IPS DF 6.9 (cell line): ENCODE measurements at places on chromosomes 1 and 21.

DNA sequence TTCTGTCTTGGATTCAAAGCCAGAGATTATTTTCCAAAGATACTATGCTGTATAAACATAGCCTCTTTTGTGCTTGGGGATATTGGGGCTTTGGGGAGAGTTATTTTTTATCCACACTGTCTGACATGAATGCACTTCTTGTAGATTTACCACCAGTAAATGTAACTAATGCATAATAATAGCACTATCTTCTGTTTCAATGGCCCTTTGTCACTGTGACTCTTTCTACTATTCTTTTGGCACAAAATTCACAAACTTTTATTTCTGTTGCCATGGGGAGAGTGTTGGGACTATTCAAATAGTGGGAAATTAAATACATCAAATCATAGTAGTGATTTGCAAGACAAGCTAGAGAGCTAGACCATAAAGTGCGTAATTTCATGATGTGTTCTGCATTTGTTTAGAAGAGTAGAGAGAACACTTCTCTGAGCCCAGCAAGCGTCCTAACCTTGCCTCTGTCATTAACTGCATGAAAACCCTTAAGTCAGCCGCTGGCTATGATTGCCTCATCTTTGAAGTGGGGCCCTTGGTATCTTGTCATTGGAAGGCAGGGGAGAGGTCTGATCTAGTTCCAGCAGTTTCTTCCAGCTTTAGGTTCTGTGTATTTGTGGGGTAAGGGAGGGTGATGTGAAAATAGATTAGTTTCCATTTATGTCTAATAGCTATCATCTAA, 154.4 kb downstream of the HHAT start:
- H3K36me3 ChIP-seq, result no peaks in the 10 kb centered on the region
- no peaks in the 10 kb centered on the region for H3K4me1 ChIP-seq
- H3K27ac ChIP-seq, result no peak overlapping the region
- H3K4me3 ChIP-seq, result no peak overlapping the region
- no peak for DNase-seq

DNA sequence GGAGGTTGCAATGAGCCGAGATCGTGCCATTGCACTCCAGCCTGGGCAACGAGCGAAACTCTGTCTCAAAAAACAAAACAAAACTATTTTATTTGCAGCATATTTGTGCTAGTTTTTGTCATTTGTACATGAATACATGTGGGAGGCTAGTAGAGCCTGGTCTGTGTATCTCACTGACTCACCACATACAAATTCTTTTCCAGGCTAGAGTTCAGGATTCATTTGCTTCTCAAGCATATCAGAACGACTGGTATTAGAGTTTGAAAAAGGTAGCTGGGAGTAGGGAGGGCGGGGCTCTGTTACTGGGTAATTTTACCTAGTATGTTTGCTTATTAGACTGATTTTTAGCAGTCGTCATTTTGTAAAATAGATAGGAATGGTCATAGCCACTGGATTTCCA, 4.5 kb upstream of the TOR3A start:
- DNase-seq, result no peak
- H3K4me1 ChIP-seq, result no peaks in the 10 kb centered on the region
- H3K27me3 ChIP-seq, result no peaks in the 10 kb centered on the region

DNA sequence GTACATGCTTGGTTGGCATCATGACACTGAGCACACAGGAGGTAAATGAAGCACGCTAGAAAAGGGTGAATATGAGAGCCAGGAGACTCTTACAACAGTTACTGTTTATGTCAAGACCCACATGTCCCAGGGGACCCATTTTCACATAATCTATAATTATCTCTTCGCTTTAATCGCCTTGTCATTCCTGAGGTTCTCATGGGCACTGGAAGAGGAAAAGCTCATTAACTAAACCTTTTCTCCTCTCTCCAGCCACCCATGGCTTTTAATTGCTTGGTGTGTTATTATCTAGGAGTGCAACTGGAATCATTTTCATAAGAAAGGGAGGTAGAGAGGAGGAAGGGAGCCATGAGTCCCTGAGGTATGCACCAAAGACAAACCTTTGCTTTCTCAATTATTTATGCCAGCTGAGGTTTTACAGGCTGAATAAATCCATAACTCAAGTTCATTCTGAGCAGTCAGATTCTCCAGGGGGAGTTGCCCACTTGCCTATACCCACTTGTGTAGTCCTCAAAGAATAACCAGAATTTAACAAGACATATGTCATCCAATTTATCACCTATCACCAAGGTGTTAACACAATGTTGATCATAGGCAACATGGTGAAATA, 77.4 kb downstream of the ACBD6 start:
- H3K4me1 ChIP-seq, result no peaks in the 10 kb centered on the region; the same call in 1 of the 2 replicates
- H3K4me3 ChIP-seq, result no peak overlapping the region
- no peaks in the 10 kb centered on the region for H3K36me3 ChIP-seq
- H3K27ac ChIP-seq, result no peak overlapping the region
- no peak for DNase-seq

- no peaks in the 10 kb centered on the region for H3K27me3 ChIP-seq
- peaks cover 1% of the 10 kb centered on the region; the same call in 1 of the 2 replicates for H3K4me1 ChIP-seq
- no peak overlapping the region for H3K27ac ChIP-seq
- H3K4me3 ChIP-seq, result no peak overlapping the region
- H3K36me3 ChIP-seq, result no peaks in the 10 kb centered on the region
Observed at GRCh38 chr1:107183011-107183410, 42.2 kb downstream of the NTNG1 start.

DNA sequence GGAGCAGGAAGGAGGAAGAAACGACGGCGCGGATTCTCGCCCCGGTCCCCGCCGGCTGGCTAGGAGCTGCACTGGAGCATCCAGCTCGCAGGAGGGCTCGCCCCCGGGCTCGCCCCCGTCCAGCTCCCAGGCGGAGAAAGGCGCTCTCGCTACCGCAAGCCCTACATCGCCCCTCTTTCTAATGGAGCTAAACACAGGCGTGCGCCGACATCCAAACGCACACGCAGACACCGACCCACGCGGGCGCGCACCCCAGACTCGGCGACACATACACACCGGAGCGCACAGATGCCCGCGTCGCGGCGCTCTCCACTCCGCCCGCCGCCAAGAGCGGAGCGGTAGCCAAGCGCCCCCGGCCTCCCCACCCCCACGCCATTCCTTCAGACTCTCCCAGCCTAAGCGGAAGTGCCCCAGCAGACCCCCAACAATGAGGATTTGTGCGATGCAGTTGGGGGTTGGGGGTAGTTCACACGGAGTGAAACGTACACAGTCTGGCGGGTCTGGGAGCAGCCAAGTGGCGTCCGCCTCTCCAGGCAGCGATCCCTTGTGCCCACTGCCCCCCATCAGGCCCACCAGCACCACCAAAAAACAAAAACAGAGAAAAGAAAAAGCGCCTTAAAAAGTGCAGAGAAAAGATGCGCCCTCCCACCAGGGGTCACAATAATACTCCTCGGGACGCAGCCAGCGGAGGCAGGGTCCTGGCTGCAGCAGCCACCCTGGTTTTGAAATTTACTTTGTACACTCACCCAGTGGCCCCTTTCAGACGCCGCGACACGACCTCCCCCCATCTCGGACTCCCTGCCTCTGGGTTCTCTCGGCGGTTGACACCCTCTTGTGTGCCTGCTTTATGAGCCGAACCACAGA, 1.4 kb downstream of the DAB1 start:
- H3K4me1 ChIP-seq, result no peaks in the 10 kb centered on the region
- H3K27me3 ChIP-seq, result no peaks in the 10 kb centered on the region; the same call in 1 of the 2 replicates
- DNase-seq, result no peak
- H3K27ac ChIP-seq, result no peak overlapping the region
- H3K4me3 ChIP-seq, result peak overlapping the region; percentile 80

- no peak overlapping the region for H3K4me3 ChIP-seq
- no peak for DNase-seq
- H3K27me3 ChIP-seq, result no peaks in the 10 kb centered on the region
Observed at GRCh38 chr1:59340411-59341307, 43.8 kb downstream of the FGGY start.

GRCh38 chr1:216614011-216614934, 109.0 kb downstream of the ESRRG start:
- no peaks in the 10 kb centered on the region for H3K4me1 ChIP-seq
- no peak for DNase-seq
- H3K36me3 ChIP-seq, result no peaks in the 10 kb centered on the region
- no peaks in the 10 kb centered on the region for H3K27me3 ChIP-seq
- H3K27ac ChIP-seq, result no peak overlapping the region

DNA sequence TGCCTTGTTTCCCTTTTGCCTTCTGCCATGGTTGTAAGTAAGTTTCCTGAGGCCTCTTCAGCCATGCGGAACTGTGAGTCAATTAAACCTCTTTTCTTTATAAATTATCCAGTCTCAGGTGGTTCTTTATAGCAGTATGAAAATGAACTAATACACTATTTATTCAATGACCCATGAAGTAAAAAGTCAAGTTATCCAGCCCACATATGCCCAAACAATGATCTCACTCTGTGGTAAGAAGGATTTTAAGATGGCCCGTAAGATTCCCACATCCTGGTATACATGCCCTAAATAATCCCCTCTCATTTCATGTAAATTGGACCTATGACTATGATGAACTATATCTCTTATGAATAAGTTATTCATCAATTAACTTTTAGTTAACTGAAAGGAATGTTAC, 1008.3 kb upstream of the B3GALT2 start:
- no peak overlapping the region for H3K4me3 ChIP-seq
- H3K27ac ChIP-seq, result no peak overlapping the region
- no peaks in the 10 kb centered on the region for H3K27me3 ChIP-seq
- DNase-seq, result no peak
- no peaks in the 10 kb centered on the region for H3K4me1 ChIP-seq
- H3K36me3 ChIP-seq, result no peaks in the 10 kb centered on the region

DNA sequence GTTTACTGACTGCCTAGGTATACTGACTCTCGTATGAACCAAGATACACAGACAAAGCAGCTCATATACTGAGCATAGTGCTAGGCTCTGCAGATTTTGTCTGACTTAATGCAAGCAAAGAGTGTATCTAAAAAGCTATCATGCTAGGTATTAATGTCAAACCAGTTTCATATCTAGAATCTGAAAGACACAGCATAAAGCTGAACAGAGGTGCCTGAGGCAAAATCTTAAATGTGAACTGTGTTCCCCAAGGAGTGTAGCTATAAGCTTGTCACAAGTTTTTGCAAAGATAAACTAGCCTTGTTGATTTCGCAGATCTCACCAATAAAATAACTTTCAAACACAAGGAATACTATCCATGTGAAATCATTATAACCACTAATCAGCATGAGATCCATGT, 18.1 kb downstream of the JAK1 start:
- no peaks in the 10 kb centered on the region for H3K27me3 ChIP-seq
- no peak overlapping the region for H3K4me3 ChIP-seq
- H3K36me3 ChIP-seq, result no peaks in the 10 kb centered on the region
- no peak overlapping the region for H3K27ac ChIP-seq
- no peaks in the 10 kb centered on the region for H3K4me1 ChIP-seq

- no peaks in the 10 kb centered on the region for H3K36me3 ChIP-seq
- no peaks in the 10 kb centered on the region for H3K27me3 ChIP-seq
- no peaks in the 10 kb centered on the region for H3K4me1 ChIP-seq
- H3K4me3 ChIP-seq, result no peak overlapping the region
Observed at GRCh38 chr1:229689273-229689672, 63.2 kb downstream of the URB2 start.

DNA sequence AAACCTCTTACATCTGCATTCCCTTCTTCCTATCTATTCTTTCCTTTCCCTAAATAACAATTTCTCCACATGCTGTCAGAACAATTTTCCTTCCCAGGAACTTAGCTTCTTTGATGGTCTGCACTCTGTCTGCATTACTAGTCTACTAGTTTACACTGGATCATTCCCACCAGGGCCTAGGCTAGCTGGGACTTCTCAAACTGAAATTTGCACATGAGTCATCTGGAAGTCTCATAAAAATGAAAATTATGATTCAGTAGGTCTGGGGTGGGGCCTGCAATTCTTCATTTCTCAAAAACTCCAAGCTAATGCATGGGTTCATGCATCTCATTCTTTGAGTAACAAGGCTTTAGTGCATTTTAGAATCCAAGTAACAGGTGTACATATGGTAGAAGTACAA, 74.2 kb downstream of the GABPA start:
- no peak overlapping the region for H3K27ac ChIP-seq
- H3K27me3 ChIP-seq, result no peaks in the 10 kb centered on the region
- H3K4me1 ChIP-seq, result no peaks in the 10 kb centered on the region

- no peak for DNase-seq
- no peaks in the 10 kb centered on the region; the same call in 1 of the 2 replicates for H3K4me1 ChIP-seq
- H3K27ac ChIP-seq, result no peak overlapping the region
- no peak overlapping the region for H3K4me3 ChIP-seq
- H3K36me3 ChIP-seq, result no peaks in the 10 kb centered on the region
Observed at GRCh38 chr21:44912158-44912473, 8.6 kb downstream of the ITGB2 start.

DNA sequence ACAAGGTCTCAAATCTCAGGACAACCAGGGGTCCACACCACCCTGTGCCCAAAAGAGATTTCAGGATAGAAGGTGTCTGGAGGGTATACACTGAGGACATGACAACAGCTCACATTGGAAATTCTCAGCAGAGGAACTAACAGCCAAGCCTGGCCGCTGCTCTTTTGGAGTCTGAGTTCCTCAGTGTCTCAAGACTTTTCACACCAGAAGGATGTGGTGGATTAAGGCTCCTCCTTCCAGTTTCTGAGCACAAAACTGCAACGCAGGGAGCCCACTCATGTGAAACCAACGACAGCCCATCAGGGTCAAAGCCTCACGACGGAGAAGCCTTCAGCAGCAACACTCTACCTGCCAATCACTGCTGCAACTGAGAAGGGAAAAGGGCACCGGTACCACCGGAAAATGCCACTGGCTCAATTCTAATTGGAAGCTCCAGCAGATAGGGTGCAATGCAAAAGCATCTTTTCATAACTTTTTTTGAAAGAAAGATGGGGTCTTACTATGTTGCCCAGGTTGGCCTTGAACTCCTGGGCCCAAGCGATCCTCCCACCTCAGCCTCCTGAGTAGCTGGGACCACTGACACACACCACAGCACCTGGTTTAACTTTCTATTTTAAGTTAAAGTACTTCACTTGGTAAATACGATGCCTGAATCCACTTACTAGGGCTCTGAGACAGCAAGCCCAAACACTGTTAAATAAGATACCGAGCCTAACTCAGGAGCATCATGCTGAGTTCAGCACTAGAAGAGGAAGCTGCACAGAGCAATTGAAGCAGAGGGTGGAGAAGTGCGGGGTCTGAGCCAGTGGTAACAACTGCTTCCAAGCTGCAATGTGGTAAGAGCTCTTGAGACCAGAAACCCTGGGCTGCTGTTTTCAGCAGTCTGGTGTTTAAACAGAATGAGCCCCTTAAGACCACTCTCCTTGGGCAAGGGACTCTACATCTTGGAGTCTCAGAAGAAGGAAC, 7.8 kb downstream of the CAPZB start:
- H3K4me3 ChIP-seq, result no peak overlapping the region
- no peak for DNase-seq
- H3K4me1 ChIP-seq, result peaks cover 18% of the 10 kb centered on the region

- no peaks in the 10 kb centered on the region for H3K36me3 ChIP-seq
- H3K27ac ChIP-seq, result no peak overlapping the region
- peaks cover 4% of the 10 kb centered on the region; the same call in 1 of the 2 replicates for H3K4me1 ChIP-seq
- H3K27me3 ChIP-seq, result no peaks in the 10 kb centered on the region
- no peak overlapping the region for H3K4me3 ChIP-seq
- DNase-seq, result no peak
Observed at GRCh38 chr1:89708751-89709375, 75.9 kb downstream of the LRRC8C start.

GRCh38 chr1:159071970-159072582, 4.5 kb downstream of the AIM2 start:
- no peaks in the 10 kb centered on the region for H3K36me3 ChIP-seq
- no peak overlapping the region for H3K4me3 ChIP-seq
- H3K4me1 ChIP-seq, result no peaks in the 10 kb centered on the region
- DNase-seq, result peak; percentile 16

GRCh38 chr1:3244927-3245315, 175.9 kb downstream of the PRDM16 start:
- H3K27me3 ChIP-seq, result no peaks in the 10 kb centered on the region
- H3K4me3 ChIP-seq, result no peak overlapping the region
- no peaks in the 10 kb centered on the region; the same call in 1 of the 2 replicates for H3K4me1 ChIP-seq

GRCh38 chr1:5921129-5921528, 71.1 kb downstream of the NPHP4 start:
- DNase-seq, result no peak
- no peak overlapping the region for H3K4me3 ChIP-seq
- H3K4me1 ChIP-seq, result no peaks in the 10 kb centered on the region
- no peak overlapping the region for H3K27ac ChIP-seq
- no peaks in the 10 kb centered on the region for H3K27me3 ChIP-seq
